ENCODE measurements at places on chromosomes 12 and 14.

- peak; percentile 64 for DNase-seq
Measured at GRCh38 chr12:1797011-1797901, 23.1 kb upstream of the LRTM2 start.

DNA sequence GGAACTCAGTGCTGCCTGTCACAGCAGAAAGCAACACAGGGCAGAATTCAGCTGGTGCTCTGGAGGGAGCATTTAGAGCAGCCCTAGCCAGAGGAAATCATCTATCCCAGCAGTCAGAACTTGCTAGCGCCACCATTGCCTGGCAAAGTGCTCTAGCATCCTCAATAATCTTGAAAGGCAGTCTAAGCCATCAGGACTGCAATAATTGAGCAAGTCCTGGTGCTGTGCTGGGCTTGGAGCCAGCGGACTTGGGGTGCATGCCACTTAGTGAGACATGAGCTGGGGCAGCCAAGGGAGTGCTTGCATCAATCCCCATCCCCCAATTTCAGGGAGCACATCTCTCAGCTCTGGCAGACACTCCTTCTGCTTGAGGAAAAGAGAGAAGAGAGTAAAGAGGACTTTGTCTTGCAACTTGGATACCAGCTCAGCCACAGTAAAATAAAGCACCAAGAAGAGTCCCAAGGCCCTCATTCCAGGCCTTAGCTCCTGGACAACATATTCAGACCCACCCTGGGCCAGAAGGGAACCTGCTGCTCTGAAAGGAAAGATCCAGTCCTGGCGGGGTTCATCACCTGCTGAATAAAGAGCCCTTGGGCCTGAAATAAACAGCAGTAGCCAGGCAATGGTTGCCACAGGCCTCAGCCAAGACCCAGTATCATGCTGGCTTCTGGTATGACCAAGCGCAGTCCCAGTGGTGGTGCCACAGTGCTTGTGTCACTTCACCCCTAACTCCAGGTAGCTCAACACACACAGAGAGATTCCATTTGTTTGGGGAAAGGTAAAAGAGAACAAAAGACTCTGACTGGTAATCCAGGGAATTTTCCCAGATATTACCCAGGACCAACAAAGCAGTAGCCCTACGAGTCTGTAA, 44.5 kb upstream of the ZDHHC17 start:
- DNase-seq = no peak

DNA sequence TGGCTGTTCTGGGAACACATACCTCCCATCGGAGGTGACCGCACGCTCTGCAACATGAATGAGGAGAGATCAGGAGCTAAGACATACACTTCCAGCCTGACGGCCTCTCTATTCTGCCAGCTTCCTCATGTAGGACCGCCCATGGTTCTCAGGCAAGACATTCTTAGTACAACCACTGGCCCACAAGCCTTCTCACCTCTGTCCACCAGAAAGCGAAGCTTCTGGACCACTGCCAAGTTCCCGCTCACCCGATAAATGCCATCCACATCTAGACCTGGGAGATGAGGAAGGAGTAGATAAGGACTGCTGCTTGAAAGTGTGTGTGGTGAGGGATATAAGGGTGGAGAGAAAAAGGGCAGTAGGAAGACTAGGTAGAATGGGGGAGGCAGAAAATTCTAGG, 5.2 kb downstream of the ARHGAP9 start:
- no peak for DNase-seq

GRCh38 chr12:33876618-33877017, 145.7 kb upstream of the ALG10 start:
- DNase-seq = no peak

GRCh38 chr12:2009623-2010022, 5.4 kb upstream of the DCP1B start:
- no peak for DNase-seq

- no peak for DNase-seq
Measured at GRCh38 chr14:82766996-82767395, 1233.3 kb upstream of the SEL1L start.

Data from GM12865 (cell line).